ENCODE measurements at places on chromosomes 2 and 18.

GRCh38 chr2:239049421-239050251 is 201.8 kb downstream of the TWIST2 start:
- DNase-seq = no peak

GRCh38 chr18:76456018-76456750 is 38.9 kb downstream of the ZNF516 start:
- DNase-seq = no peak

DNA sequence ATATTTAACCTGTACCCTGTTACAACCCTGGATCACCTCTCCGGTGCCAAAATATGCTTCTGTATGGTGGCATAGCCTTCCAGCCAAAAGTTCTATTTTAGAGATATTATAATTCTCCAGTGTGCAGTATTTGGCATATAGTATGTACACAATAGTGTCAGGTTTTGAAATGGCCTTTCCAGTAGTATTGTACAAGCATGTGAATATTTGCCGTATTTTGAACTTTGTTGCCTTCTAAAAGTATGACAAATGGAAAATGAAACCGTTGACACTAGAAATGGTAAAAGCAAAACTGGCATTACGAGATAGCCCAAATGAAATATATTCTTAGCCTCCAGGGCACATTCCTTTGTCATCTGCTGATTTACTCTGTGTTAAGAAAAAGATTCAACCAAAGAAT is 431.2 kb downstream of the LRP1B start:
- DNase-seq = no peak

DNA sequence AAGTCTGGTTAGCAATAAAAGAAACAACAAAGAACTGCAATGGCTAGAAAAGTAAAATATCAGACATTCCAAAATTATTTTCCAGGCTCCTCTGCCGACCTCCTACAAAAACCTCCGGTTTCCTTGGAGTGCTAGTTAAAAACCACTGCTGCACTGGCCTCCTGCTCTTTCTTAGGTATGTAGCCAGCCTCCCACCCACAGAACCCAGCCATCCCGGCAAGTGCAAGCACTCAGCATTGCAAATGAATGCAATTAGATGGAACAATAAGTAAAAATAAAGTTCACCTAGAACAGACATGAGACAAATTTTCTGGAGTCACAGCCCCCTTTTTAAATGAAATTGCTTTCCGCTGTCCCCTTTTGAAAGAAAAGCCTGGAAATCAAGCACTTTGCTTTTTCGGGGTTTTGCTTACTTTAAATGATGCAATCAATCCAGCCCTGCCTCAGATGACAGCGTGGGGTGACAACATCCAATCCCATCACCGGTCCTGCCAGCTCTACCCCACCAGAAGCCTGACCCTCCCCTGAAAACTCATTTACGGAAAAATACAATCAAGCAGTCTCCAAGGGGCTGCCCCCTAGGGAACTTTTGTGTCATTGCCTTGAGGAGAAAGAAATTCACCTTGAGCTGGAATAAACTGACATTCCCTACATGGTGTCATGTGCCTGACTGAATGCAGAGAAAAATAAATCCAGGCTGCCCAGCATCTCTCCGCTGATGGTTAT is 199.8 kb downstream of the EPHA4 start:
- peak; percentile 22 for DNase-seq
